Body of pancreas (tissue), 4 donors: ENCODE measurements at places on chromosomes 3 and 15. TPM values are rescaled to one million over a fixed set of nuclear protein-coding genes. Genes with fewer than 3 reads are reported as not detected.

DNA sequence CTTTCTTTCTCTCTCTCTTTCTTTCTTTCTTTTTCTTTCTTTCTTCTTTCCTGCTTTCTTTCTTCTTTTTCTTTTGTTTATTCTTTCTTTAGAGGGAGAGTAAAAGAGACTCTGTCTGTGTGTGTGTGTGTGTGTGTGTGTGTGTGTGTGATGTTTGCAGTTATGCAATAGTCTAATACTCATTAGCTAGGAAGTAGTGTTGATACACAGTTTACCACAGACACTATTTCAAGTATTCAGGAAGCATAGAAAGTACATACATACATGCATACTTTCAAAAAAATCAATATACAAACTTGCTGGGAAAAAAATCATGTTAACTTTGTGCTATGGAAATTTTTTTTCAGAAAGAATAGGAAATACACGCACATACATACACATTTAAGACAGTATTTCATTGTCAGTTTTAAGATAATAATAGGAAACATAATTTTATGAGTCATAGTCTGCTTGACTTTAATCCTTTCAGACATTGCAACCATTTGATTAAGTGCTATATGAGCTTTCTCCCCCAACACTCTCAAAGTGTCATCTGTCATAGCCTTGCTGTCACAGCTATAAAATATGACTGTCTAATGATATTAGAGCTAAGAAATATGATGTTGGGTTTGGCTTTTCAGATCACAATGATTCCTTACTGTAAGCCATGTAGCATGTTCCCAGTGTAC lies 74.9 kb upstream of the EPHA3 start:
- H3K36me3 ChIP-seq: no peaks in the 10 kb centered on the region
- no peak overlapping the region for H3K4me3 ChIP-seq
- no peak for DNase-seq
- H3K27ac ChIP-seq: no peak overlapping the region

GRCh38 chr3:188507244-188507720 lies 353.3 kb downstream of the LPP start:
- H3K4me1 ChIP-seq: peaks cover 9% of the 10 kb centered on the region
- no peak overlapping the region for H3K4me3 ChIP-seq
- no peaks in the 10 kb centered on the region for H3K27me3 ChIP-seq
- no peak for DNase-seq
- no peaks in the 10 kb centered on the region for H3K36me3 ChIP-seq

GRCh38 chr3:152910966-152911365 lies 76.0 kb downstream of the P2RY1 start:
- peak; percentile 15 for DNase-seq
- H3K36me3 ChIP-seq: no peaks in the 10 kb centered on the region
- H3K4me1 ChIP-seq: no peaks in the 10 kb centered on the region
- no peak overlapping the region for H3K4me3 ChIP-seq
- H3K27me3 ChIP-seq: no peaks in the 10 kb centered on the region

GRCh38 chr15:38053776-38054175 lies 119.3 kb downstream of the TMCO5A start:
- H3K4me1 ChIP-seq: peaks cover 13% of the 10 kb centered on the region
- no peaks in the 10 kb centered on the region for H3K36me3 ChIP-seq
- no peak overlapping the region for H3K27ac ChIP-seq

GRCh38 chr3:147640781-147641180 lies 231.6 kb downstream of the ZIC1 start:
- DNase-seq: no peak
- H3K27me3 ChIP-seq: no peaks in the 10 kb centered on the region
- H3K36me3 ChIP-seq: no peaks in the 10 kb centered on the region
- H3K4me3 ChIP-seq: no peak overlapping the region
- no peaks in the 10 kb centered on the region for H3K4me1 ChIP-seq

GRCh38 chr3:183272142-183272541 lies 19.1 kb downstream of the B3GNT5 start:
- H3K36me3 ChIP-seq: no peaks in the 10 kb centered on the region
- peaks cover 16% of the 10 kb centered on the region for H3K4me1 ChIP-seq
- no peak for DNase-seq

- no peaks in the 10 kb centered on the region for H3K36me3 ChIP-seq
- peak; percentile 86 for DNase-seq
- H3K27me3 ChIP-seq: no peaks in the 10 kb centered on the region
- no peak overlapping the region for H3K27ac ChIP-seq
Measured at GRCh38 chr15:40217166-40217824, 21.6 kb upstream of the PAK6 start.

DNA sequence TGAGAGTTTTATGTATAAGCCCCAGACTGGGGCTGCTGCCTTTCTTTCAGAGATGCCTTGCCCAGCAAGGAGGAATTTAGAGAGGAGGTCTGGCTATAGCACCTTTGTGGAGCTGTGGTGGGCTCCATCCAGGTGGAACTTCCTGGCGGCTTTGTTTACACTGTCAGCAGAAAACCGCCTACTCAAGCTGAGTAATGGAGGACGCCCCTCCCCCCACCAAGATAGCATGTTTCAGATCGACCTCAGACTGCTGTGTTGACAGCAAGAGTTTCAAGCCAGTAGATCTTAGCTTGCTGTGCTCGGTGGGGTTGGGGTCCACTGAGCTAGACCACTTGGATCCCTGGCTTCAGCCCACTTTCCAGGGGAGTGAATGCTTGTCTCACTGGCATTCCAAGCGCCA lies 155.6 kb downstream of the STXBP5L start:
- no peaks in the 10 kb centered on the region for H3K36me3 ChIP-seq
- no peaks in the 10 kb centered on the region for H3K27me3 ChIP-seq
- no peak overlapping the region for H3K27ac ChIP-seq
- no peak for DNase-seq
- no peaks in the 10 kb centered on the region for H3K4me1 ChIP-seq

- no peak for DNase-seq
- no peak overlapping the region for H3K4me3 ChIP-seq
- no peaks in the 10 kb centered on the region for H3K4me1 ChIP-seq
- H3K27me3 ChIP-seq: no peaks in the 10 kb centered on the region
- H3K27ac ChIP-seq: no peak overlapping the region
Measured at GRCh38 chr15:27512281-27513001, 541.5 kb downstream of the GABRG3 start.

- no peaks in the 10 kb centered on the region for H3K27me3 ChIP-seq
- no peak overlapping the region for H3K4me3 ChIP-seq
- no peaks in the 10 kb centered on the region for H3K4me1 ChIP-seq
- H3K27ac ChIP-seq: no peak overlapping the region
Measured at GRCh38 chr3:40494698-40495097, 11.1 kb upstream of the ZNF620 start.

DNA sequence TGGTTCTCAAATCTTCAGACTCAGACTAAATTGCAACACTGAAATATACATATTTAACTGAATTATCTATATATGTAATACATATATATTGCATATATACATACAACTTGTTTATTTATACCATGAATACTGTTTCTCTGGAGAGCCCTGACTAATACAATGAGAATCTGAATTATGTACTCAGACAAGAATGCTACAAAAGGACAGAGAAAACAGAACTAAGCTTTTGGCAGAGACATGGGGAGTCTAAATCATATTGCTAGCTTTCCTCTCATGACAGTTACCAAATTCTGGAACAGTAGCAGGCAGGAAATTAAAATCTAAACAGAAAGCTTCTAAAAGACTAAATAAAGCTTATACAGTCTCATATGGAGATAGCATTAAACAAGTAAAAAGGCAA lies 142.4 kb upstream of the KCNMB2 start:
- DNase-seq: no peak
- no peaks in the 10 kb centered on the region for H3K36me3 ChIP-seq
- H3K4me1 ChIP-seq: no peaks in the 10 kb centered on the region

GALNT15 gene
- 21.8 TPM for total RNA-seq

PAQR9 gene
- total RNA-seq: 0.33 TPM

CD200R1 gene
- 1.8 TPM for total RNA-seq

SLC2A2 gene
- 8.2 TPM for total RNA-seq
